ENCODE measurements at places on chromosomes 5 and 9.

DNA sequence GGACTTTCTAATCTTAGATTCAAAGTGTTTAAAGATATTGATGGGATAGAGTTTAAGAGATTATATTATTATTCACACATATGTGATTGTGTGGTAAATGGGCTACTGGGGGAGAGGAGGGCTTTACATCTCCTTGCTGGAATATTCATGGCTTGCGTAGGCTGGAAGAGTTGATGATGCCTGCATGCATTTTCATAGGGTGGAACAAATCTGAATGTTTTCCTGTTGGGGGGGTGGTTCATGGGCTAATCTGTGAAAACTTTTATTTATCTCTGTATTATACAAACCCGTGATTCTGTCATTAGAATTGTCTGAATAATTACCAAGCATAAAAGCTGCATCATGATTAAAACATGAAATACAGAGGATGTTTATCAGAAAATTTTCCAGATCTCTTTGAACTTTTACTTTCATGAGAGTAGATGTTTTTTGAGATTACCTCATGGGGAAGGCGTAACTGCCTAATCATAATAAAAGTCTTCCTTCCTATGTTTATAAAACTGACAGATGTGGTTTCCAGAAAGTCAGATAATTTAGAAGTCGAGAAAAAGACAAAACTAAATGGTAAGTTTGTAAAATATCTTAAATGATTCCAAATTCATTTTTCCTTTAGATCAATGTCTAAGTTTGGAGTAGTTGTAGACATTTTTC, 1185.4 kb upstream of the SEMA6A start:
- DNase-seq = no peak

- no peak for DNase-seq
These were observed 12.8 kb upstream of the RNU6ATAC start for GRCh38 chr9:134177186-134177585.

DNA sequence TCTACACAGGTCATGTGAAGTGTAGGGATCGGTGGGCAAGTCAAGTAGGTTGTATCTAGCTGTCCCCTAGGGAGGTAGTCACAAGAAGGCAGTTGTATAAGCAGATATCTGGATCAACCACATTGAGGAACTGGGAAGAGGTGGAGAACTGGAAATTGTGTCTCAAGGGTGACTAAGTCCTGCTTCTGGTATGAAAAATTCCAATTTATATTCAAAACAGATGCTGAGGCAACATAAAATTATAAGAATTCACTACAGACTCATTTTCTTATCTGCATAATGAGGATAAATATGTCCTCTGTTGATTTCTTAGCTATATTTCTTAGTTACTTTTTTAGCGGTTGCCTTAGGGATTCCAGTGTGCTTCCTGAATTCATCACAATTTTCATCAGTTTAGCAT, 46.8 kb downstream of the GALNT12 start:
- DNase-seq = no peak

DNA sequence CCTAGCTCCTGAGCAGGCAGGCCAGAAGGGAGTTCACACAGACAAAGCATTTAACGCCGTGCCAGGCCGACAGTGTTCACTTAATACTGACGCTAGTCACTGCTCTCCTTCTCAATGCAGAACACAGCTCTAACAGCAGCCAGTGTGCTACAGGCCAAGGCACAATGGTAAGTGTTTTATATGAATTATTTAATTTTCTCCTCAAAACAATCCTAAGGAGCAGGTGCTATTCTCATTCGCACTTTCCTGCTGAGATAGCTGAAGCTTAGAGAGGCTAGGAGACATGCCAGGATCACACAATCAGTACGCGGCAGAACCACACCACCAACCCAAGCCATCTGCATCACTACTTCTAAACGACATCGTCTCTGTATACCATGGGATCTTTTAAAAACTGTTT, 170.7 kb downstream of the SPOCK1 start:
- no peak for DNase-seq

- DNase-seq = no peak
These were observed 30.7 kb upstream of the AIF1L start for GRCh38 chr9:131065599-131065998.

DNA sequence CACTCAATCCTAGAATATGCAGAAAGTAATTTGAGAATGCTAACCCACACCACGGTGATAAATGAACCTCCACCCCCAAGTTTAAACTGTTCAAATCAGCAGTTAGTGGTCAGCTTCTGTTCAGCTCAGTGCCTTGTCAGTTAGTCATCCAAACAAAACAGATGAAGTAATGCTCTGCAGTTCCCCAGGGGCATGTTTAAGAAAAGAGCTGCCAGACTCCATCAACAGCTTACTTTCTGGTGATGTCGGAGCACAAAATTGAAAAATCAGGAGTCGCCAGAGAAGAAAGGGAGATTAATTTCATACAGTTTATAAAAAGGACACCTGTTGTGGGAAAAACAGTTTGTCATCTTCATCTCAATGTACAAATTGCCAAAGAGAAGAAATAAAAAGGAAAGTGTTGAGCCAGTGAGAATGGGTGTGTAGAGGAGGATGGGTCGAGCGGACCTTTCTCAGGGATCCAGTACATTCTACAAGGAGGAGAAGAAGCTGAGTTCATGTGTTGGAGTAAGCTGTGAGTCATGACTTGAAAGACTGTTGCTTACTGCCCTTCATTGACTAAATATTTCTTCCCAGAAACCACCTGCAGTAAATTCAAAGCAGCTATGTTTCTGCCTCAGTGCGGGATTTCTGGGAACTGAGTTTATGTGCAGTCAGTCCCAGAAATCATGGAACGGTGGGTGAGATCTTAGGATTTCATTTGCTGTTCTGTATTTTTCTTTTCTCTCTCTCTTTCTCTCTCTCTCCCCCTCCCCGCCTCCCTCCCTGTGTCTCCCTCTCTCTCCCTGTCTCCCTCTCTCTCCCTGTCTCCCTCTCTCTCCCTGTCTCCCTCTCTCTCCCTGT, 13.7 kb downstream of the TRIO start:
- DNase-seq = peak; percentile 96

- no peak for DNase-seq
These were observed 113.2 kb downstream of the EGFLAM start for GRCh38 chr5:38371596-38371995.

DNA sequence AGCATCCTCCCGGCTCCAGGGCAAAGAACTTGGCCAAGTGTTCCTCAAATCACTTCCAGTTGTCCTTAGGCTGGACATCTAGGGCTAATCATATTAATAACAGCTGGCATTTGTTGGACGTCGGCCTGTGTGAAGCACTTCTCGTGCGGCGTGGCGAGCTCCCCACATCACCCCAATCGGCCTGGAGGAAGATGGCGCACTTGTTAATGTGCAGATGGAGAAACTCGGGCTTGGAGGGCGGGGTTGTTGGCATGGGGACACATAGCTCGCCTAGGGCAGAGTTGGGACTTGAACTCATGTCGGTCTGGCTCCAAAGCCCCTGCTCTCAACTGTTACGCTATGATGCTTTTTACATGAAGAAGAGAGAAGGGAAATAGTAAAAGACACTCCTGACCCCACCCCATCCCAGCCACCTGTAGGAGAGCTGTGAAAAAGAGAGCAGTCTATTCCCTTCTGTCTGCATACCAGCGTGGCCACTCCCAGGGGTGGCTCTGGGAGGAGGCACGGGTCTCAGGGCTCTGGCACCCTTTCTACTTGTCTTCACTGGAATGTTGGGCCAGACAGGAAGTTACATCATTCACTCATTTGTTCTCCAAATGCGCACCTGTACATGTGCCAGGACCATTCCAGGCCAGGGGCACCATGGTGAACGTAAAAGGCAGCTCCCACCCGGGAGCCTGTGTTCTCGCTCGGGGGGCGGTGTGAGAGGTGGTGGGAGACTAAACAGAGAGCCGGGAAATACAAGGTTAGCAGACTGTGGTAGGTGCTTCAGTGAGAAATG, 12.8 kb upstream of the NUP214 start:
- no peak for DNase-seq

DNA sequence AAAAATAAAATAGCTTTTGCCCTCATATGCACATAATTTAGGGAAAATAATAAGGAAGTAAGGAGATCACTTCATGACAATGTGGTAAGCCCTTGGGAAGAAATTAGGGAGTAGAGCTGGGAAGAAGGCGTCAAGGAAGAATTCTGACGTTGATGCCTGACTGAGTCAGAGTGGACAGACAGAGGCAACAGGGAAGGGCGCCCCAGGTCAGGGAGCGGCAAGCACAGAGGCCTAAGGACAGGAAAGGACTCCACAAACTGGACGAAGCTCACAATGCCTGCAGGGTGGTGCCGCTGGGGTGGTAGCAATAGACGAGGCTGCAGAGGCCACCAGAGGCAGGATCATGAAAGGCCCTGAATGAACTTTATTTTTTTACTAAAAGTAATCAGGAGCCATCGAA, 7.6 kb downstream of the DRD1 start:
- no peak for DNase-seq

- no peak for DNase-seq
These were observed 50.0 kb downstream of the NACC2 start for GRCh38 chr9:136044971-136045594.

DNA sequence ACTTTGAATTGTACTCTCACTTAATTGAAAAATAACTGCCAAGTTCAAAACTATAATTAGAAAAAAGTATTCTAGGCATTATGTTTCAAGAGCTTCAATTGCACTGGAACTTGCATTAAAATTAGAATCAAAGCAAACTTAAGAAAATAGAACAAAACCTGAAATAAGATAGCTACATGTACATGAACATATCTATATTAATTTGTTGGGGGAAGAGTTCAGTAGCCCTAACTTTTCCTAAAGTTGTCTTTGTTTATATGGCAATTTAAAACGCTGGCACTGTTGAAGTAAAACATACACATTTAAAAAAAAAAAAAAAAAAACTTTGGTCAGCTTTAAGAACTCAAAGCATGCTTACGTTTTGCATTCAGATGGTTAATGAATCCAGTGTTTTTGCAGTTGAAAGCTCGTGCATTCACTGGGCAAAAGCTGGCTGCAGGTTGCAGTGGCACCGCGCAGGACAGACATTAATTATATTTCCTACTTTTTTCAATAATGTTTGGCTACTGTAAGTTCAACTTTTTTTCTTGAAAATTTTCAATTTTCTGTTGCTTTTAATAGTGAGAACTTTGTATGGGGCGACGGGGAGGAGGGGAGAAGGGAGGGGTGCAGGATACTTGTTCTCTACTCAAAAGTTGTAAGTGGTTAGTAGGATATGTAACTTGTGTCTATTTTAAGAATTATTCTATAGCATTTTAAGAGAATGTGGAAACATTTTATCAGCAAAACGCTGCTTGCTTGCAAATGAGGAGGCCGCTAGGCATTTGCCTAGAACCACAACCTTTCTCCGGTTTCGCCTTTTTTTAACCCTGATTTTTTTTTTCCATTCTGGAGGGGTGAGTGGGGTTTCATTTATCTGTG, 3.9 kb downstream of the NR2F1 start:
- DNase-seq = no peak

DNA sequence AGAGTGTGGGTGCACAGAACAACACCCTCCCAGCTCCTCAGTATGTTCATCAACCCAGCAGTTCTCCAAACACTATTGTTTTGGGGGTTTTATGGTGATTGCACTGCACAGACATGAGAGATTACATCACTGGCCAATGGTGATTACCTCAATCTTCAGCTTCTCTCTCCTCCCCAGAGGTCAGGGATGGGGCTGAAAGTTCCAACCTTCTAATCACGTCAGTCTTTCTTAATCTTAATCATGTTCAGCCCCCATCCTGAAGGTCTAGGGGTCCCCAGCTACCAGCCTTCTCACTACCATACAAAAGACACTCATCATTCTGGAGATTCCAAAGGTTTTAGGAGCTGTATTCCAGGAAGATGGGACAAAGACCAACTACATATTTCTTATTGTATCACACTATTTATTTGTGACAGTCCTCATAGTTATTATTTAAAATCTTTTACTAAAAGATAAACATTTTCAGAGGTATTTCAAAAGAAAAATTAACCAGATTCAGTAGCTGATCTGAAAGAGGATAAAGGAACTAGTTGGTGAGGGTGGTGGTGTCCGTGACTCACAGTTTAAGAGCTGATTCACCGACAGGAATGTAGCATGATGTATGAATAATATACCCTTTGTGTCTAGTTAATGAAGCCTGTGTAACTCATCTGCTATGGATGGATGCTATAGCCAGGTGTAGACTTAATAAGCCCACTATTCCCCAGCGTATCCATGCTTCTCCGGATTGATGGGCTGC, 35.6 kb downstream of the RASEF start:
- DNase-seq = peak; percentile 36

- DNase-seq = no peak
These were observed 139.7 kb upstream of the PCA3 start for GRCh38 chr9:76624391-76625048.

DNA sequence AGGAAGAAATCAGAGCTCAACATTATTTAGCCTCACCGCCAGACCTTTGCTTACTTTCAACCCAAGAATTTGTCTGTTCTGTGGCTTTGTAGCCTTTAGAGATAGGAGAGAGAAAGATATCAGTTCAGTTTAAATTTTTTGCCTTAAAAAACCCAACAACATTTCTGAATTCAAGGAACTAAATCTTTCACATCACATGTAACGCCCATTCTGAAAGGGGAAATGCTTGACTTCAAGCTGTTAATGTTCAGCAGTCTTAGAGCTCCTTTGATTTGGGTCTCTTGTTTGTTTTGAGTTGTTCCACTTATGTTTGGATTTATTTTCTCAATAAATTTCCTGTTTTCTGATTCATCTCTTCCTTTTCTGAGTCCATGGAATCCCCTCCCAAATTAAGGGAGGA, 294.5 kb downstream of the ARHGAP26 start:
- DNase-seq = no peak

GRCh38 chr5:172395483-172395882, 58.8 kb downstream of the SH3PXD2B start:
- DNase-seq = no peak

DNA sequence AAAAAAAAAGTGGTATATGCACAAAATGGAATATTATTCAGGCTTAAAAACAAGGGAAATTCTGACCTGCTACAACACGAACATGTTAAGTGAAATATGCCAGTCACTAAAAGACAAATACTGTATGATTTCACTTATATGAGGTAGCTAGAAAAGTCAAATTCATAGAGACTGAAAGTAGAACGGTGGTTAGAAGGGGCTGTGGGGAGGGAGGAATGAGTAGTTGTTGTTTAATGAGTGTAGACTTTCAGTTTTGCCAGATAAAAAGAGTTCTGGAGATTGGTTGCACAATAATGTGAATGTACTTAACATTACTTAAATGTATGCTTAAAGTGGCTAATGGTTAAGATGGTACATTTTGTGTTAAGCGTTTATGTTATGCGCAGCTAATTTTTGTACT, 79.5 kb upstream of the IL12B start:
- DNase-seq = no peak

DNA sequence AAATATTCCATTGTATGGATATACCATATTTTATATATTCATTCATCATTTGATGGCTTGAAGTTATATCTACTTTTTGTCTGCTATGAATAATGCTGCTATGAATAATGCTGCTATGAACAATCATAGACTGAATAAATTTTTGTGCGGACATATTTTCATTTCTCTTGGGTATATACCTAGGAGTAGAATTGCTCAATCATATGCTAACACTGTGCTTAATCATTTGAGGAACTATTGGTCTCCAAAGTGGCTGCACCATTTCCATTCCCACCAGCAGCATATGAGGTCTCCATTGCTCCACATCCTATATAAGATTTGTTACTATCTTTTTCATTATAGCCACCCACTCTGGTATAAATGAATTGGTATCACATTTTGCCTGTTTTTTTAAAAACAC, 18.3 kb upstream of the TEK start:
- DNase-seq = no peak

GRCh38 chr5:112485934-112486355, 66.9 kb upstream of the EPB41L4A start:
- no peak for DNase-seq

- DNase-seq = no peak
These were observed 21.5 kb downstream of the OLFM1 start for GRCh38 chr9:135108831-135109510.

GRCh38 chr9:124514874-124515273, 7.7 kb upstream of the NR5A1 start:
- no peak for DNase-seq
